ENCODE measurements at places on chromosomes 12 and 14.

- DNase-seq = no peak
Observed at GRCh38 chr12:51647647-51648046, 56.6 kb downstream of the SCN8A start.

DNA sequence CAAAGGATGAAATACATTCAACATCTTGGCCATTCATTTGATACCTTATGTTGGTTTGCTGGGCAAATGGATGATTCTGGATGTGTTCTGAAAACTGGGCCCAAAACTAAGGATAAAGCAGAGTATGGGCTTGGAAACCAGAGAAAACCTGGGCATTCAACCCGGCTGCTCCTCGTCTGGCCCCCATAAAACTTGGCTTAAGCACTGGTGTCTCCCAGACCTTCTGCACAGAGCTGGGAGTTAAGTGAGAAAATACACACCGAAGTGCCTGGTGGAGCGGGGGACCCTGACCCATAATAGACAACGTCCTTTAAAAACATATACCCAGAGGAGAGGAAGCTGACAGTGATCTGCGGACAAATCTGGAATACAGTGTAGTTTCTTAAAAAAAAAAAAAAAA lies 112.5 kb downstream of the FOXN3 start:
- DNase-seq = no peak

DNA sequence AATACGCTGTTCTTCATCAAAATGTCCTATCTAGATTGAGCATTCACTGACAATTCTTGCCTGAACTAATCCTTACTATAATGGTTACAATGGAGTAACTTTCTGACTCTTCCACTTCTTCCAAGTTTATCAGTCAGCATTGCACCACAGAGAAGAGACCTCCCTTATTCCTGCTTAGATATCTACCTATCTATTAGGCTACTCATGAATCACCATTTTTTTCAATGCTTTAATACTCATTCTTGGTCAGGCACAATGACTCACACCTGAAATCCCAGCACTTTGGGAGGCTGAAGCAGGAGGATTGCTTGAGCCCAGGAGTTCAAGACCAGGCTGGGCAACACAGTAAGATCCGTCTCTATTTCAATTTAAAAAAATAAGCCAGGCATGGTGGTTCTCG lies 39.3 kb downstream of the RPS6KA5 start:
- no peak for DNase-seq

GRCh38 chr12:74051848-74052247 lies 485.8 kb upstream of the ATXN7L3B start:
- DNase-seq = no peak

GRCh38 chr12:44570036-44570583 lies 306.0 kb downstream of the NELL2 start:
- DNase-seq = no peak
